GF-D8 (cell line): ENCODE measurements at places on chromosomes 7 and 10.

GRCh38 chr7:131330299-131330698, 2.6 kb downstream of the MKLN1 start:
- DNase-seq: no peak

DNA sequence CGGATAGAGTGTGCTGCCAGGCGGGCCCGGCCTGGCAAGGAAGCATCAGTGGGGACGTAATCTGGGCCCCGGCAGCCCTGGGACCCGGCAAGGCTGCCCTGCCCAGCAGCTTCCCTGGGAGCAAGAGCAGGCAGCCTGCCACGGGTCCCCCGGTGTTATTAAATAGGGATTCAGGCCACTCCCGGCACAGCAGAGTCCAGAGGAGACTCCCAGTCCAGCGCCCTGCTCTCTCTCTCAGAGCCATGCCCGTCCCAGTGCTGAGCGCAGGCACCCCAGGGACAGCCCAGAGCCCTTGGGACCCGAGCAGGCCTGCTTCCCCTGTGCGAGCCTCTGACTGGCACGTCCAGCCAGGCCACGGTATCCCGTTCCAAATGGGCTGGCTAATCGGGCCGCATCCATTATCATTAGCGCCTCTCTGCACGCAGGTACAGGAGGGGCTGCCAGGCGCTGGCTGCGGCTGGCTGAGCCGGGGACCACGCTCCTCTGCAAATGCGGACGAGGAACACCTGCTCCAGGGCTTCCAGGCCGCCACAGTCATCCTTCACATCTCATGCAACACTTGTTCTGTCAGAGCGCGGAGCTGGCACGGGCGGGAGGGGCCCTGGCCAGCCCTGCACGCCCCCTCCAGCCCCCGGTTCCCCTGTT, 344.2 kb upstream of the MKI67 start:
- DNase-seq: no peak

GRCh38 chr10:113035732-113036312, 85.8 kb downstream of the TCF7L2 start:
- DNase-seq: no peak

DNA sequence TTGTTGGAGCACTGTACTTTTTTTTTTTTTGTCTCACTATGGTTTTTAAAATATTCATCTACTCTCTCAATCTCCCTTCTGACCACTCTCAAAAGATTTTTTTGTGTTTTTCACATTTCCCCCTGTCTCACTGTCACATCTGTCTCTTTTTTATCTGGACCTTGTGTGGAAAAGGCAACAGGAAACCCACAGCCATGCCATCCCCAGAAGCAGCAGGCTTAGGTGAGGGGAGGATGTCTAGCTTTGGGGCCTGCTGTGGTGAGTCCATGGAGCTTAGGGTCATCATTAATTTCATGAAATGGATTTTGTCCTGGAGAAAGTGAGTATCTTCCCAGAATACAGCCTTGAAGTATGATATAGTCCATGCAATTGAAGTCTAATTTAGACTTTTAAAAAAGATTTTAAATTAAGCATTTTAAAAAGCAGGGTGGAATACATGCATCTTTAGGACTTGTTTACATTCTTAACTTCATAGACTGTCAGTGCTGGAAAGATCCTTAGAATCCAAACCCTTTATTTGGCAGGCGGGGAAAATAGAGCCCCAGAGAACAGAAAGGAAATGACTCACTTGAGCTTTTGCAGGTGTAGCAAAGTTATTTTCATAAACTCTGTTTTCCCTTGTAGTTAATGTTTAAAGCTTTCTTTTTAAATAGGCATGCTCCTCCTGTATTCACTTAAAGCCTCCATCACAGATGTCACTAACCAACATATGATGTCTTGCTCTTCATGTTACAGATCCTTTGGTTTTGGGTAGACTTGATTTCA, 25.1 kb downstream of the MINDY4 start:
- DNase-seq: no peak

GRCh38 chr10:6207658-6208057, 4.9 kb downstream of the PFKFB3 start:
- DNase-seq: no peak

DNA sequence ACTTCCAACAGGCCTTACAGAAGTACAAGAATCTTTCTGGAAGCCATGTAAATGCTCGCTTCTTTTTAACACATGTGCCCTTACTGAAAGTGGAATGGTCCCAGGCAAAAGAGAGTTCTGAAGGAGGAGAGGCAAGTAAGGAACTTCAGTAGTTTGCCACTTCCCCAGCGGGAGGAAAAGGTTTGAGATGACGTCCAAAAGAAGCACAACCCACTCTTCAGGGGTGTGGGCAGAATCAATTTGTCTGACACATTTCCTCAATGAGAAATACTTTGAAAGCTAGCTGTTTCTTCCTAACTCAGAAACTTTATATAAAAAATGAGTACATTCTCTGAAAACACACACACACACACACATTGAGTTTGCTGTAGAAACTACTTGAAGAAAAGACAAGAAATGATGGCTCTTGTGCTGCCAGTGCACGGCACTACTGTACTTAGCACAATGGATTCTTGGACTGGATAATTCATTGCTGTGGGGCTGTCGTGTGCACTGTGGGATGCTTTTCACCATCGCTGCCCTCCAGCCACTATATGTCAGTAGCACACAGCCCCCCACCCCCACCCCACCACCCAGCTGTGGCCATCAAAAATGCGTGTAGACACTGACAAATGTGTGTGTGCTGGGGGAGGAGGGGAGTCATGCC, 183.0 kb downstream of the SRPK2 start:
- no peak for DNase-seq

GRCh38 chr7:32583791-32584190, 88.5 kb downstream of the AVL9 start:
- no peak for DNase-seq

DNA sequence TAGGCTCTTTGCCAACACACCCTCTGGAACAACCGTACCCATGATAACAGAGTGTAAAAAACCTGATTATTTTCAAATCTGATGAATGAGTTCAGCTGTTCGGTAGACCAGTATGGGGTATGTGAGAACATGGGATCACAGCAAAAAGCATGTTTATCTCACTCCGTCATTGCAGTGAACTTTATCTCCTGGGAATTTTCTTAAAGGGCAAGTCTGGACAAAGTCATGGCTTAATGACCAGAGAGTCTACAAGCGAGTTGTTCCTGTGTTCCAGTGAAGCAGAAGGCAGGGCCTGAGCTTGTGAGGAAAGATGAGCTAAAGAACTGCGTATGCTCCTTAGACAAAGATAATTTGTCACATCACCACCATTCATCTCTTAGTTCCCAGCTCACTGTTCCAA, 219.7 kb downstream of the TRIL start:
- DNase-seq: no peak

DNA sequence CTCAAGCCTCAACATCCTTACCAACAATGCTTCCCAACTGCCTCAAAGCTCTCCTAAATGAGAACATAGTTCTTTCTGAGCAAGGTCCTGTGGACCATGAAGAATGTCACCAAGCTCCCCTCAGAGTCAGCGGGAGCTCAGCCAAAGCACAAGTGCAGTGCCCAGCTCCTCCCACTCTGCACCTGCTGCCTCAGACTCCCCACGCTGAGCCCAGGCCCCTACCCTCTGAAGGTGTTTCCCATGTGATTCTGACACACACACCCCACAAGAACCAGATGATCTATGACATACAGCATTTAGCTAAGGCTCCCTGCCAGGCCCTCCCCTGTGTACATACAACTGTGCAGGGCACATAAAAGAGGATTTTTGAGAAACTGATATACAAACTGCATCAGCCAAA, 19.2 kb downstream of the ERCC6 start:
- DNase-seq: no peak

DNA sequence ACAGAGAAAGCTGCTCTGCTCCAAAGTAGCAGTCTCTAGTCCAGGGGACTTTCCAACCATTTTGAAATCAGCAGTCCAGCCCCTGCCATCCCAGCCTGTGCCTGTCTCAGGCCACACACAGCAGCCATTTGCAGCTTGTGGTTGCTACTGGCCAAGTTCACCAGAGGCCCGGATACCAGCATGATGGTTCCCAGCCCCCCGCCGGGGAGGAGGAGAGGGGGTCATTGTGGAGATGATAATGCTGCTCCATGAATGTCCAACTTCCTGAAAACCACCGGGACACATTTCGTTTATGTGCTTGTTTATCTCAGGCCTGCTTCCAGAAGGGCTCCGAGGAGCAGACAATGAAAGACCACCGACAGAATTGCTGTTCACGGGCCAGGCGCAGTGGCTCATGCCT, 160.0 kb downstream of the UBE2H start:
- no peak for DNase-seq

DNA sequence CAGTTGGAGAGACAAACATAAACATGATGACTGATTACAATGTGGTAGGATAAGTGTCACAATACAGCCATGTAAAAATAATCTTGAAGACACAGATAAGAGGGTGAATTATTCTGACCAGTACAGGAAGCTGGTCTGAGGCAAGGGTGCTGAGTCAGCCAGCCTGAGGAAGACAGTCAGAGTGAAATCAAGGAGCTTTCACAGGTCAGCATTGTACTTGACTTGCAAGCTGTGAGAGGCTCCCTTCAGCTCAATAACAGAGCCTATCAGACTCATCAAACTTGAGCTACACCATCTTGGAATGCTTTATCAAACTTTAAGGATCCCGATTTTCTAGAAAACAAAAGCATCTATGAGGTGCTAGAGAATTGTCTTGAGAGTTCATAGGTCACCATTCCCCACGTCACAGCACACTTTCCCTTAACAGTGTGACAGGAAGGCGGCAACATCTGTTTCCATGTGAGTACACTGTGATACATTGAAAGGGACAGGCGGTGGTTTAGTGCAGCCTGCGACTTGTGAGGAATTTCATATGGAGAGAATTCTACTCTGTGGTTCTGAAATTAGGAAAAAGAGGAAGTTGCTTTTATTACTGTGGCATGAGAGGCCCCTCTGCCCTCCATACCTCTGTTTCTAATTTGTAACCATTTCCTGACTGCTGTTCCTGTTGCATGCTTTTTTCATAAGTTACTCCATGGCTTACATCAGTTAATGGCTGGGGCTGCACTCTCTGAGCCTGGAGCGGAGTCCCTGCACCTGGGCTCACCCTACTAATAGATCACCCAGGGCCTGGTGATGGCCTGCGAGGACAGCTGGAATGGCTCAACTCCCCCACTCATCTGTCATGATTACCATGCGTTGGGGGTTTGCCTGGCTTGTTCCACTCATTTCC, 417.1 kb downstream of the SUGCT start:
- DNase-seq: peak; percentile 99

DNA sequence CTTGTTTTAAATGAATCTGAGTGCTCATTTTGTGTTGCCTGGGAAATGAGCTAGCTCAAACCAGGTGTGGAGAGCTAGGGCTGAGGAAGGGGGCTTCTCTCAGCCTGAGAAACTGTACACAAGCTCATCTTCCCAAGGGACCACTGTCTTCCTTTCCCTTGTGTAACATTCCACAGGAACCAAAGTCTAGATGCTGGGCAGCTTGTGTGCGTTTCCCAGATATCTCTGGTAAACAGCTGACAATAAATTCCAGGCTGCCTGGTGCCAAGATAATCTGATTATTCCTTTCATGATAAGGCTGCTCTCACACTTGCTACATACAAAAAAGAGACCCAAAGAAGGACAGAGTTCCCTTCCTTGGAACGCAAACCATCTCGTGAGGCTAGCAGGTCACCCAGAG, 33.1 kb upstream of the MKLN1 start:
- DNase-seq: no peak

- no peak for DNase-seq
Observed at GRCh38 chr7:127359011-127359410, 33.5 kb downstream of the ZNF800 start.

GRCh38 chr10:79415736-79416577, 29.5 kb downstream of the ZCCHC24 start:
- no peak for DNase-seq

DNA sequence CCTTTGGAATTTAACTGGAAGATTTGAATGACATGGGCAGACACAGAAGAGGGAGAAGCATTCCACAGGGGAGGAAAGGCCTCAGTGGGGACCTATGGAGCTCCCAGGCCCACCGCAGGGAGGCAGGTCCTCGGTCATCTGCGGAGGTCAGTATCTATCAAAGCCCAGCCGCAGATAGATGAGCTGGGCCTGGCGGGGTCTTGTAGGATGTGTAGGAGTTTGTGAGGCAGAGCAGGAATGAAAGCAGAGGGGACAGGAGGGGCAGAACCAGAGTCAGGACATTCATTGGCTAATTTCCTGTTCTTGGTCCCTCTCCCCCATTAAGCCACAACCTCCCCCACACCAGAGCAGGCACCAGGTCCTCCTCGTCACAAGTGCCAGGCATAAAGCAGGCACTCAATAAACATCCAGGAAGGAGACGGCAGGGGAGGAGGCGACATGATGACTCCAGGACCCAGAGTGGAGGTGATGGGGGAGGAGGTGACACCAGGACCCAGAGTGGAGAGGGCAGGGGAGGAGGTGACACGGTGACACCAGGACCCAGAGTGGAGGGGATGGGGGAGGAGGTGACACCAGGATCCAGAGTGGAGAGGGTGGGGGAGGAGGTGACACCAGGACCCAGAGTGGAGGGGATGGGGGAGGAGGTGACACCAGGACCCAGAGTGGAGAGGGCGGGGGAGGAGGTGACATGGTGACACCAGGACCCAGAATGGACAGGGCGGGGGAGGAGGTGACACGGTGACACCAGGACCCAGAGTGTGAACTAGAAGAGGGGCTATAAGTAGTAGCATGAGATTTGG, 83.7 kb upstream of the PDGFA start:
- DNase-seq: peak; percentile 34

DNA sequence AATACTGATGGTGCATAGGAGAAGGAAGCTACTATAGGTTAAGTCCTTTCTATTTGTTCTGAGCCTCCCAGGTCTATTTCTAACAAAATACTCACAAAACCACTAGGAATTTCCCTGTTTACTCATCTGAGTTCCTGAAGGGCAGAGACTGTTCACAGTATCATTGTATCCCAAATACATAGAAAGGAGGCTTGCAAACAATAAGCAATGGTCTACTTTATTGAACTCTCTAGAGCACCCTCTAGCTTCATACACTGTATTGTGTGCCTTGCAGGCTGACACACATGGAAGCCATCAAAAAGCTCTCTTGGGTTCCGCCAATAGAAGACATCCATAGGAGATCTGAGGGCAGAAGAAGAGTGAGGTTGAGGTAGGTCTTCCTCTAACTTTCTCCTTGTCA, 826.1 kb downstream of the GRM8 start:
- DNase-seq: no peak

DNA sequence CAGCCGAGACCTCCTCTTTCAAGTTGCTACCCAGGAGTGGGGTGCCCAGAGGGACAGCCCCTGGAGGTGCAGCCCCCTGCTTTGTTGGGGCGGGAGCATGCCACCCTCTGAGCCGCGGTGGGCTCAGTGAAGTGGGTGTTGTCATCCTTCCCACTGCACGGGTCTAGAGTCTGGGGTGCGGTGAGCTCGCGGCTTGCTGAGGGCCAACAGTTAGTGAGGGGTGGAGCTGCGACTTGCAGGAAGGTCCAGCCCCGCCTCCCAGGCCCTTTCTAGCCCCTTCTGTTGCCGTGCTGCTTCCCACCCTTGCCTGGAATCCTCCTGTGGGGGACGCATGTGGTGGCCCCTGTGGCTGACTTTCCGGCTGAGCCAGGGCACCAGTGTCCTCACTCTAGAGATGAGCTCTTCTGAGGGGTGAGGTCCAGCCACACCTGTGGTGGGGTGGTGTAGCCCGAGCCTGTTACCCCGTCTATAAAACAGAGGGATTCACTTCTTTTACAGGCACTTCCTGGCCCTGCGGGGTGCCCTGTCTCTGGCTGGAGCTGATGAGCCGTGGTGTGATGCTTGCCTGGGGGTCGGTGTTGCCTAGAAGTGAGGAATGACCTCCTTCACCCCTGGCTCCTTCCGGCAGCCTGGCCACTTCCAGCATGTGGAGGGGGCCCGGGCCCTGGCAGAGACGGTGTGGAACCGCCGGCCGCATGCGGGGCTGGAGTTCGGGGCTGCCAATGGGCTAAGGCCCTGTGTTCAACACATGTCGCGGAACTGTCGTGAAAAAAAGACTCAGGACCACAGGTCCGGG, 127.9 kb downstream of the FAM53B start:
- no peak for DNase-seq

- DNase-seq: no peak
Observed at GRCh38 chr10:110321869-110322620, 17.3 kb upstream of the SMNDC1 start.
